Hematopoietic multipotent progenitor cell treated with erythropoietin and hydrocortisone succinate and interleukin-3 and kit ligand, for 6 days (in vitro differentiated cells): ENCODE measurements at places on chromosomes 11 and 22.
A peak's percentile ranks its signal among the peaks of the same experiment; 100 is the strongest.

- no peak for DNase-seq
Measured at GRCh38 chr11:108838102-108838791, 173.4 kb downstream of the DDX10 start.

- DNase-seq: no peak
Measured at GRCh38 chr11:60847281-60847680, 5.4 kb downstream of the CCDC86 start.

DNA sequence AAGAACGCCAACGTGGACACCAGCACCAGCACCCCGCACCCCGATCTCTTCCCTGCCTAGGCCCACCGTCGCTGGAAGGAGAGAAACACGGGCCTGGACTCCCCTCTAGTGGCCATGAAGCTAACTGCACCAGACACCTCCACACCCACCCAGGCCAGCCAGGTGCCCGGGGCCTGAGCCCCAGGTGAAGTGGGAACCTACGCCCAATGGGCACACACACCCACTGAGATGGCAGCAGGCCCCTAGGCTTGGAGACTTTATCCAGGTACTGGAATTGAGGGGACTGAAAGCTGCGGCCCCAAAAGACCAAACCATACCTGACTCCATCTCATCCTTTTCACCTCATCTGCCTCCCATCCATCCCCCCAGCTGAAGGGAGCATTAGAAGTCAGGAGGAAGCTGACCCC, 81.0 kb downstream of the BUD13 start:
- DNase-seq: peak; percentile 71

GRCh38 chr11:23111527-23111926, 251.3 kb upstream of the CCDC179 start:
- DNase-seq: no peak
